ENCODE measurements at places on chromosomes 11 and 22.

- DNase-seq, result no peak
These were observed 12.9 kb downstream of the CSF2RB start for GRCh38 chr22:36926309-36926708.

DNA sequence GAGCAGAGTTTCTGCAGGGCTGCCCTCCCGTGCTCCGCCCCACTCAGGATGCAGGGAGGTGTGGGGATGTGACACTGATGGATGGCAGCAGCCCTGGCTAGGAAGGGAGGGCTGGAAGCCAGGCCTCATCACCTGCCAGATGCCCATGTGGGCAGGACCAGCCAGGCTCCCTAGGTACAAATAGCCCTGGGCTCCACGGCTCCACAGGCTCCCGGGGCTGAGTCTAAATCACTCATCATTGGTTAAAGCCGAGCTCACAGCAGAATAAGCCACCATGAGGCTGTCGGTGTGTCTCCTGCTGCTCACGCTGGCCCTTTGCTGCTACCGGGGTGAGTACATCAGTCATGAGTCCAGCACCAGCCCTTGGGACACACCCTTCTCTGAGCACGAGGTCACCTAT is at the start of gene SCGB1D1:
Gene SCGB1D1, plus strand, starts transcription at position 206 of the 400 bp plus-strand sequence. Its CDS starts 69 bp downstream, at position 275.
- DNase-seq, result no peak

DNA sequence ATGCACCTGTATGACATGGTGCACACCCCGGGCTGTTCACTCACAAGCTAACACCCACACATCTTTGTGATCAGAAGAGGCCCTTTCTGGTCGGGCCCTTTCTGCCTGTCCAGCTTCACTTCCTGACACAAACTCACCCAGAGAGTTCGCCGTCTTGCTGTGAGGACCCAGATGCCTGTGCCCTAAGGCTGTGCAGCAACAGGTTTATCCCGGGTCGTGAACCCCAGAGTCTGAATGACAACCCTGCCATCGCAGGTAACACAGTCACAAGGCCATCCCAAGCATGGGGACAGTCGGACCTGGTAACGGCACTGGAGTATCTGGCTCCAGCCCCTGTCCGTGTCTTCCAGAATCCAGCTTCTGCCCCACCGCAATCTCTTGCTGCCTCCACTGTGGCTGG is 235.1 kb downstream of the BUD13 start:
- no peak for DNase-seq

- DNase-seq, result no peak
These were observed 40.1 kb downstream of the TRIM66 start for GRCh38 chr11:8642196-8642841.

- DNase-seq, result no peak
These were observed 263.0 kb downstream of the OPCML start for GRCh38 chr11:133269267-133269666.

DNA sequence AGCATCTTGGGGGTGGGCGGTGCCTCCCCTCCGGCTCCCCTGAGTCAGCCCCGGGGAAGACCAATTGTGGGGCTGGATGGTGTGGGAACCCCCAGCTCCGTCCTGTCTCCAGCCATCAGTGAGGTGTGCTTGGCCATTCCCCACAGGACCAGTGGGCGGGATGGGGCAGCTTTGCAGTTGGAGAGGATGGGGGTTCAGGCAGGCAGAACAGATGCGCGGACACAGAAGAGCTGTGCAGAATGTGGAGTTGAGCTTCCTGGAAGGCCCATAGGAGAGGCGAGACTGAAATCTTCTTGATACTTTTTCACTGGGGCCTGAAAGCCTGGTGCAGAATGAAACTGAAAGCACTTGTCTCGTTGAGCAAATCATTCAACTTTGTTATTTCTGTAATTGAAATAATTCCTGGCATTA is 23.8 kb downstream of the PARVB start:
- no peak for DNase-seq

DNA sequence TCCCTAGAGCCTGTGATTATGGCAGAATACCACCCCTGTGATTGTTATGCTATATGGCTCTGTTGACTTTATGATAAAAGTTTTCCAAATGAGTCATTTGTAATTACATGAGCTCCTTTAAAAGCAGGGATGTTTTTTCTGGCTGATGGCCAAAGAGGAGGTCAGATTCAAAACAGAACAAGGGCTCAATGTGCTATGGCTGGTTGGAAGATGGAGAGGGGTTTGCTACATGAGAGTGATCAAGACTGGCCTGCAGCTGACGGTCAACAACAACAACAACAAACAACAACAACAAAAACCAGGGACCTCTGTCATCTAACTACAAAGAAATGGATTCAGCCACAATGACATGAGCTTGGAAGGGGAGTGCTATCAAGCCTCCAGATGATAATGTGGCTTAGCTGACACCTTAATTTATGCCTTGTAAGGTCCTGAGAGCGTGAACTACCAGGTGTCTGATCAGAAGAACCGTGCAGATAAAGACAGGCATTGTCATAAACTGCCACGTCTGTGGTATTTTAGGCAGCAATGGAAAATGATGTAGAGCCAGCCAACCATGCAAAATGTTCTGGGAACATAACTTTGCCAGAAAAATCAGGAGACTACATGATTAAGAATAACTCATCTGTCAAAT is 47.2 kb downstream of the PIWIL3 start:
- DNase-seq, result no peak

GRCh38 chr11:58787903-58788302 is 56.2 kb upstream of the GLYAT start:
- no peak for DNase-seq

GRCh38 chr11:101759771-101760450 is 154.9 kb upstream of the CEP126 start:
- no peak for DNase-seq

DNA sequence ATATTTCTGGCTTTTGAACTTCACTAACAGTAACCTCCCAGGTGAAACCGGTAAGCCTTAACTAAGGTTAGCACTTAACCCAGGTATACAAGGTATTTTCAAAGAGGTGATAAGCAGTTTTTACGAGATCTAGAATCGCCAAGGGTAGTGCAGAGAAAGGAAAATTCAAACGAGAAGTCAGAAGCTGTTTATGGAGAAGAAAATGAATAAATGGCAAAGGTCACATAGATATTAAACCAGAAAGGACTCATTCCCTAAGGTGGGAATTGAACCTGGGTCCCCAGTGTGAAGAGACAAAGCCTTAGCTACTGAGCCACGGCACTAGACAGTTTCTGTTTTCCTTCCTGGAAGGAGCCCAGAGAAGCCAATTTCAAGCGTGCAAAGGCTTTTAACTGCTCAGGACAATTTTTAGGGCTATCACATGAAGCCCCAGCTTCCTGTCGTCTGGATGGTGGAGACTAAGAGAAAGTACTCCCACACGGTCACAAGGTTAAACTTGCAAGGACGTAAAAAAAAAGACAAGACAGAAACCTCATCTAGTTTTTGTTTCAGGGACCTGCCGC is 5.7 kb upstream of the C1QTNF6 start:
- peak; percentile 16 for DNase-seq

DNA sequence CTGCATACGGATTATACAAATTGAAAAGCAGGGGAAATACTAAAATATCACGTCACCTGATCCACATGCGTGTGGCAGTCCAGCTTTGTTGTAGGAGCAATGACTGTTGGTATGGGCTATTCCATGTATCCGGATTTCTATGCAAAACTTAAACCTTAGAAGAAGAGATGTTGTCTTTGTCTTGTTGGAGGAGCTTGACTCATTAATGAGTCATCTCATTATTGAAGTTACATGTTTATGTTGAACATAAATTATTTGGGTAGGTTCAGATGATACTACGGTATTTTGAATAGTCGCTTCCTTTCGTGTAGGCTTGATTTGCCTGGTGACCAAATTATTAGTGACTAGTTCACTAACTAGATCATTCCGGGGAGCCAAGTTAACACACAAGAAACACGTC is 806 bp upstream of the SAAL1 start:
- no peak for DNase-seq

DNA sequence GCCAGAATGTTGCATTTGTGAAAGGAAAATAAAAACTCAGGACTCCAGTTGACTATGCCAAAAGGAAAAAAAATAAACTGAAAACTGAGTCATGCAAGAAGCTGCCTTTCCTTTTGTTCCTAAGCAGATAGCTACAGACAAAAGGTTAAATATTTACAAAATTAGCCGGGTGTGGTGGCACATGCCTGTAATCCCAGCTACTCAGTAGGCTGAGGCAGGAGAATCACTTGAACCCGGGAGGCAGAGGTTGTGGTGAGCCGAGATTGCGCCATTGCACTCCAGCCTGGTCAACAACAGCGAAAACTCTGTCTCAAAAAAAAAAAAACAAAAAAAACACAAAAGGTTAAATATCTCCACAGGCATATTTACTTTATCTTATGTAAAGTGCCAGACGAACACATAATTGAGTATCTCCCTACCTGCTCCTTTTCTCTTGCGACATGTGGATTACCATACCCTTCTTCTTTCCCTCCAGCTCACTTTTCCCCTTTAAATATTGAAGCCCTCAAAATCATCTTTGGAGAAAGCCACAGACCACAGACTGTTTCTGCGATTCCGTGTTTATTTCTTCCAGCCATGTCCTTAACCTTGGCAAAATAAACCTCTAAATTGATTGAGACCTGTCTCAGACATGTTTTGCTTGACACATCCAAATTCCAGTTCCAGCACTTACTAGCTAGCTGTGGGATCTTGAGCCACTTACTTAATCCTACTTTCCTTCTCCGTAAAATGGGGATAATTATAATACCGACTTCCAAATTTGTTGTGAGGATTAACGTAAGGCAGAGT is 2.3 kb upstream of the SMPD1 start:
- DNase-seq, result no peak

DNA sequence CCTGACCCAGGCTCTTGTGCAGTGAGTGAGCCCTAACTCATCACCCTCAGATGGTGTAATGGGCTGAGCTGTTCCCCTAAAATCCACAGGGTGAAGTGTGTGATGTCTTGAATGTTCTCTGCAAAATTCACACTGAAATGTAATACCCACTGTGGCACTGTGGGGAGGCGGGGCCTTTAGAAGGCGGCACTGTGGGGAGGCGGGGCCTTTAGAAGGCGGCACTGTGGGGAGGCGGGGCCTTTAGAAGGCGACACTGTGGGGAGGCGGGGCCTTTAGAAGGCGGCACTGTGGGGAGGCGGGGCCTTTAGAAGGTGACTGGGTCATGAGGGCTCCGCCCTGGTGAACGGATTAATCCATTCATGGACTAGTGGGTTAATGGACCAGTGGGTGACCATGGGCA is 33.0 kb downstream of the CHID1 start:
- no peak for DNase-seq

DNA sequence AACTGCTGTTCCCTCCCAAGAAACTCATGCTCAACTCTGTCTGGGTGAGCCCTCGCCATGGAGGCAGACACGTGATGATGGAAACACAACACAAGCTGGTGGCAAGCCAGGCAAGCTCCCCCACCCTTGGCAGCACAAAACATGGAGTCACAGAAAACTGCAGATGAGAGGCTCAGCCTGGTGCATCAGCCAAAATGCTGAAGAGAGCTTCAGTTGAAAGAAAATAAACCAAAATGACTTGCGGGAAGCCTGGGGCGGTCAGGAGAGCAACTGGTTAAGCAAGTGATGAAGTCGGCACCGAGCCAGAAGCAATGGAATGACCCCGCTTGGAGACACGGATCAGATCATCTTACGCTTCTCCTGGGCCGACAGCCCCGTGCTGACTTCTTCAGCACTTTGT is 68.3 kb downstream of the C11orf58 start:
- no peak for DNase-seq

GRCh38 chr11:61685617-61685967 is 5.4 kb downstream of the DAGLA start:
- no peak for DNase-seq

- DNase-seq, result no peak
These were observed 61.7 kb upstream of the CHRNA10 start for GRCh38 chr11:3732671-3733436.

DNA sequence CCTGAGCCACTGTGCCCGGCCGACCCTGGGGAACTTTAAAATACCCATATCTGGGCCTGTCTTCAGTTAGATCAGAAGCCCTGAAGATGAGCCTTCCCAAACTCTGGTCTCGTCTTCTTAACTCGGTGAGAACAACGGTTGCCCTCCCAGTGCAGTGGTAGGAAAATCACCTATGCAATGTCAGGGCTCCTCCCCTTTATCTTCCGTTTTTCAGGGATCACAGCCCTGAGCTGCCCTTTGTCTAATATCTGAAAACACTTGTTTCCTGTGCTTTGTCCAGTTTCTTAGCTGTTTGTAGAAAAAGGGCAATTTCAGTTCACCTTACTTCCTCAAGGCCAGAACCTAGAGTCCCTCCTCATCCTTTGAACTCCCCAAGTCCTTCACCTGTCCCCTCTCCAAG is 9.4 kb downstream of the DRAP1 start:
- DNase-seq, result no peak

- DNase-seq, result no peak
These were observed 57.1 kb upstream of the TIMP3 start for GRCh38 chr22:32744176-32744959.

GRCh38 chr11:13003736-13004493 is 5.2 kb upstream of the RASSF10 start:
- DNase-seq, result no peak

GRCh38 chr22:28986366-28986765 is 75.3 kb downstream of the C22orf31 start:
- DNase-seq, result no peak

DNA sequence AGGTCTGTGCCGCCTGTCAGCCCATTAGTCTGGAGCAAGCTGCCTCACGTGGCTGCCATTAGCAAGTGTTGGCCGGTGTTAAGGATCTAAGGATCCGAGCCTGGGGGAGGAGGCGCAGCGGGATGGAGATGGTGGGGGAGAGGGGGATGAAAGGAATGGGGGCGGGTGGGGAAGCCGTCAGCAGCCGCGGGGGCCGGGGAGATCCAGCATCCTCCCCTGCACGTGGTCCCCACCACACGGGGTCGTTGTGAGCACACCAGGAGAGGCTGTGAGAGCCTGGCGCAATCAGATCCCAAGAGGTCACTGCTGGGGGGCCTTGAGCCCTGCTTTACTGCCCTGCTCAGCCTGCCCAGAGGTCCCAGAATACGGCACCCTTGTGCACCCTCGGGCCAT is 7.3 kb downstream of the CABP7 start:
- DNase-seq, result no peak

- DNase-seq, result no peak
These were observed 1154.2 kb upstream of the TENM4 start for GRCh38 chr11:80595011-80595410.

- DNase-seq, result no peak
These were observed 815.7 kb downstream of the BRD1 start for GRCh38 chr22:49011769-49012648.

GRCh38 chr11:111361052-111361801 is 17.8 kb downstream of the POU2AF1 start:
- no peak for DNase-seq

DNA sequence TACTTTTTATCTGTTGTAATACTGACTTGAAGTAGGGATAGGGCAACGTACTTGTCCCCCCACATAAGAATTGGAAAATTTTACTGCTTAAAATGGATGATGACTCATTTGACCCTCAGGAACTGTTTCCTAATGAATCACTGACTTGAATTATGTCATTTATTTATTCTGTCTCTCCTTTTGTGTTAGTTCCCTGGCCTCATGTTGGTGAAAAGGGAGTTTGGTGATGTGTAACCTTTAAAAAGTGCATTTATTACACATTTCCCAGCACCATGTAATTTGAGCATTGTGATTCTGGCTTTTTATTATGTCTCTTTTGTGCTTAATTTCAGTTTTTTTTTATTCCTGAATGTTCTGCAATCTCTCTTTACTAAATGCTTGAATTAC is 20.3 kb upstream of the PGM2L1 start:
- DNase-seq, result no peak

GRCh38 chr11:21429401-21429800 is 760.0 kb downstream of the NELL1 start:
- DNase-seq, result no peak

- no peak for DNase-seq
These were observed 2.8 kb downstream of the HPX start for GRCh38 chr11:6437993-6438392.

Data from stimulated activated CD4-positive, alpha-beta T cell treated with anti-CD3 and anti-CD28 coated beads, Interleukin-1b, Interleukin-23, amount 100 ng/mL, for 4 hours (primary cell).